ENCODE measurements at places on chromosomes 6 and 20.

- DNase-seq = no peak
These were observed 647 bp downstream of the AK9 start for GRCh38 chr6:109690373-109690736.

DNA sequence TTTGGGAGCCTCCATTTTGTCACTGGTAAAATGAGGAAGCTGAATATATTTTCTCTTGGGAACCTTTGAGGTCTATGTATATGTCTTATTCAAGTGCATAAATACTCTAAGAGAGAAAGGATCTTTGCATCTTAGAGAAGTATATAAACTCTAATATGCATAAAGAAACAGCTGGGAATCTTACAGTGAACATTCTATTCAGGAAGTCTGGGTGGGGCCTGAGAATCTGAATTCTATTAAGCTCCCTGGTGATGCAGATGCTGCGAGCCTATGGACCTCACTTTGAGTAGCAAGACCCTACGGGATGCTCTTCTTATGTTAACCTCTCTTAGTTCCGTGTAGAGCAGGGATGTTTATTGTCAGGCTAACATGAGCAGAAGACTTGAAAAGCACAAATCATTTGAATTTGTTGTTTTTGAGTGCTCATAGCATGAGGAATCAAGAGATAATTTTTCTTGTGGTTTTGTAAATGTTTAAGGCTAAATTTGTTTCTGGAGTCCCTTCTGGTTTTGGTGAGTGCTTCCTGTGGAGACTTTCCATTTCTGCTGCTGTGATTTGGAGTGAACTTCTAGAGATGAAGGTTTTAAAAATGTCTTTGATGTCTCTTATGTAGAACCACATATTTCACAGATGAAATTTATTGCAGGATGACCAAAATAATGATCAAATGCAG is 281.2 kb upstream of the JAG1 start:
- no peak for DNase-seq

- DNase-seq = peak; percentile 48
These were observed 54.4 kb downstream of the PCNA start for GRCh38 chr20:5065166-5065878.

DNA sequence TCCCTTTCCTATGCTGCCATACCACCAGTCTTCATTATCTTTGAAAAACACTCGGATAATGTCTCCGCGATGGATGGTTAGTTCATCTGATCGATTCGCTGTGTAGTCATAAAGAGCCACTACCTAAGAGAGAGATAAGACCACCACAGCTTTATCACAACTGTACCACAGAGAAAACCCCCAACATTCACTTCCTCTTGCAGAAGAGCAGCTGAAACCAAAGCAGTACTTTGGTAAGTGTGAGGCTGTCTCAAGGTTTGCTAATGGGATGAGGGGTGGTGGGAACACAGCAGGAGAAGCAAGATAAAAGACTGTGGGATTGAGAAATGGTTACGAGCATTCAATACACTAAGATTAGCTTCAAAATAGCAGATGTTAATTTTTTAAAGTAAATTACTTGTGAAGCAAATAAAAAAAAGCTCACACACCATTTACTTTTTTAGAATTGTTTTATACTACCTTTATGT is 142.1 kb downstream of the MYB start:
- peak; percentile 8 for DNase-seq

- no peak for DNase-seq
These were observed 92.6 kb upstream of the PRDM1 start for GRCh38 chr6:105993341-105994117.

- no peak for DNase-seq
These were observed 16.5 kb downstream of the KPNA5 start for GRCh38 chr6:116697480-116697879.

- peak; percentile 1 for DNase-seq
These were observed 60.2 kb downstream of the EZR start for GRCh38 chr6:158758941-158759479.
